CD14-positive monocyte (primary cell): ENCODE measurements at places on chromosomes 16 and 17.

DNA sequence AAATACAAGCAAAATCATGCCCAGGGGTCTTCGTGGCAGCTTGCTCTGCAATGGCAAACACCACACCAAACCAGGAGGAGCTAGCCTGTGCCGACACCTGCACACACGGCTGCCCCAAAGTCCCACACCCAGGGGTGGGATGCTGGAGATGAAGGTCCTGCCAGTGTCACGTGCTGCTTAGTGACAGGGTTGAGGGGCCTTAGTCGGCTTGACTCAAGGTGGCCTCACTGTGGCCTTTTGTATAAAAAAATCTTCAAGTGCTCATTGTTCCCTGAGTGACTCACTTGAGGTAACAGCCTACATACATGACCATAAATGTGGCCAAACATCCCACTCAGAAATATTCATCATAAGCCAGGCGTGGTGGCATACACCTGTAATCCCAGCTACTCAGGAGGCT lies 7.3 kb downstream of the TRIM65 start:
- no peak for DNase-seq

DNA sequence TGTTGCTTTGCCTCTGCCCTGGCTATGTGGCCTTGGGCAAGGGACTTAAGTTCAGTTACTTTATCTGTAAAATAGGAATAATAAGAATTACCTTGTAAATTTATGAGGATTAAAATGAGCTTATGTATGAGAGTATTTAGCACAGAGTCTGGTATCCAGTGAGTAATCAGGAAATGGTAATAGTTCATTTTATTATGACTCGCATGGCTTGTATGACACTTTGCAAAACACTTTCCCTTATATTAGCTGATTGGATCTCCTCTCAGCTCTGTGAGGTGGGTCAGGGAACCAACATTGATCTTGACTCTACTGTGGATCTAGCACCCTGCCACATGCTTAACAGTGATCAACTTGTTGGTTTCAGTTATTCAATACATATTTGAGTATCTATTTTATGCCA lies 8.3 kb upstream of the CDH3 start:
- no peak for DNase-seq

GRCh38 chr17:48231995-48232959 lies 124.7 kb downstream of the SNX11 start:
- DNase-seq, result no peak

DNA sequence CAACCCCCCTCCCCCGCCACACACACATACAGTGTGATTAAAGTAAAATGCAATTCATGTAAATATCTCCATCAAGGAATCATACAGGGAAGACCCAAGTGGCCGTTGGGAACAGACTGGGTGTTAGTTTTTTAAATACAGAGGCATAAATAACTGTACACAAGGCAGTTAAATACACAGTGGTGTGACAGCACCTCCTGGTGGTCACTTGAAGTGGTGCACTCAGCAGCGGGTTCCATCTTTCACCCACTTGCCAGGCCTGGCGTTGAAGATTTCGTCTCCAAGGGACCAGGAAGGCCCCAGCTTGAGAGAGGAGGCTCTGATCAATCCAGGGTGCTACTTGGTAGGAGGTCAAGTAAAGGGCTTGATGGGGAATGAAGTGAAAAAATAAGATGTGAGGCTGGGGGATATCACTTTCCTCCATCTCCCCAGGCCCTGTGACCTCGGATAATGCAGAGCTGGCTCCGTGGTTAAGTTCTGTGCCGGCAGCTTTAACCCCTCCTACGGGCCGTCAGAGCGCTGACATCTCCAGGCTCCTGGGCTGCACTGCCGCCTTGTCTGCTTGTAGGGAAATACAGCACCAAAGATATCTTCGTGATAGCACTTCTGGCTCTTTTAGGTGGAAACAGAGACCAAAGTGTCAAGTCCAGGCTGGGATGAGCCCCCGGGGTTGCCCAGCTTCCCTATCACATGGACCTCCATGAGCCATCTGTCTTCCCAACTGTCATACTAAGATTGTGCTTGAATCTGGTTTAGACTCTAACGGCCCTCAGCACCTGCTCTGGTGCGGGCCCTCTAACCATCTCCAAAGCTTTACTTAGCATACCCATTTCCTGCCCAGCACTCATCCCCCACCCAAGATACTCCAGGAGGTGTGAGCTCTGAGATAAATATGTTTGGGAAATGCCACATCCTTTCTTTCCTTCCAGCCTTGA lies 20.7 kb downstream of the LGALS9 start:
- peak; percentile 25 for DNase-seq

- no peak for DNase-seq
Observed at GRCh38 chr16:473046-474043, 47.9 kb downstream of the RAB11FIP3 start.

GRCh38 chr16:12613131-12613991 lies 190.3 kb downstream of the CPPED1 start:
- DNase-seq, result no peak

- no peak for DNase-seq
Observed at GRCh38 chr17:35713069-35713728, 18.2 kb upstream of the RASL10B start.

DNA sequence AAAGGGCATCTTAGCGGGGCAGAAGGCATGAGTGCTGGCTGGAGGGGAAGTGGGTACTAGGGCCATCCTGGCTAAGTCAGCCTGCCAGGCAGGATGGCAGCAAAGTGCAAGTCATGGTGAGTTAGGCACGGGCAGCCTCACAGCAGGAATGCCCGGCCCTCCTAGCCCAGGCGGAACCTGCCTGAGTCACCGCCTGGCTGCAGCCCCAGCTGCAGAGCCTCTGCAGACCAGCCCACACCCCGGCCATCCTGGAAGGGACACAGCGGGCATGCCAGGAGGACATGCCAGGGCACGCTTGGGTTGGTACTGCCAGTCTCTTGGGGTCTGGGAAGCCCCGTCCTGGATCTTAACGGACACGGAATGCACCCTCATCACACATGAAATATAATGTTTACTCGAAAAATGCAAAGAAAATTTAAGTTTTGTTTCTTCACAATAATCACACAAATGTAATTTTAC lies 5.0 kb upstream of the ALDH3A1 start:
- peak; percentile 85 for DNase-seq

DNA sequence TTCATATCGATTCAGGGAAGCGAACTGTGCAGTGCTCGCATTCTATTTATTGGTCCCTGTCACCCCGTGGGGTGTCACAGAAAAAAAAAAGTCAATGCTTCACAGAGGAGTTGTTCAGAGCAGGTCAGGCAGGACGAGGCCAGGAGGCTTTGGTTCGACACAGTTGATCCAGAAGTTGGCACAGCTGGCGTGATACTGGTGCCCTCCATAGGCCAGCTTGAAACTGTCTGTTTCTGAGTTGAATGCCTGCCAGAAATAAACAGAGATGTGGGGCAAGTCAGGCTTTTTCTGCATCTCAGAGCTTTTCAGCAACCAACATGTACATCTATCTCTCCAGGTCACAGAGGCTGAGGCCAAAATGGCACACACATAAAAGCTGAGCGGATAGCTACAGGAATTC lies 29.1 kb downstream of the DUSP14 start:
- DNase-seq, result no peak

GRCh38 chr17:22266231-22266630 lies 573.9 kb downstream of the KCNJ18 start:
- DNase-seq, result no peak

DNA sequence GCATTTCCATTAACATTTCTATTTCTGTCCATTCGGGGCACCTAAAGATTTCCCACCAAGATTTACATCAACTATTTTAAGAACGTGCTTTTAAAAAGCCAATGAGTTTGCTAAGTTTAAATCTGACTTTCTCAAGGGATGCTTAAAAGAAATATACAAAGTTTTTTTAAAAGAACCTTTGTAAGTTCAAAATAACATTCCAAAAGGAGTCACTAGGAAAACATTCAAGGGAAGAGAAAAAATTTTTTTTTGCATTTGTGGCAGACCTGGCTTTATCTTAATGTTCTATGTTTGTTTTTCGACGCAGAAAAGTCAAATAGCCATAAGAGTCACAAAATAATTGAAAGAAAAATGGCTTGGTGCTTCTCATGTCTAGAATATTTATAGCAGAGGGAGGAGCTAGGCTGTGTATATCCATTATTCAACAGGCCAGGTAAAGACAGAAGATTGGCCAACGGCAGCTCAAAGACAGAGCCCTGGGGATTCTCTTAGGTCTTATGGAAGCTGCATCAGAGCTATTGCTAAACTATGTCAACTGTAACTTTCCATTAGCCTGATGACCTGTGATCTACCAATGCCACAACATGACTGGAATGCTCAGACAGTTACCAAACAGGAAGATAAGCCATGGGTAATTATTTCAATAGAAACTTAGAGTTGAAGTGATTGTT lies 37.8 kb upstream of the MYOCD start:
- no peak for DNase-seq

DNA sequence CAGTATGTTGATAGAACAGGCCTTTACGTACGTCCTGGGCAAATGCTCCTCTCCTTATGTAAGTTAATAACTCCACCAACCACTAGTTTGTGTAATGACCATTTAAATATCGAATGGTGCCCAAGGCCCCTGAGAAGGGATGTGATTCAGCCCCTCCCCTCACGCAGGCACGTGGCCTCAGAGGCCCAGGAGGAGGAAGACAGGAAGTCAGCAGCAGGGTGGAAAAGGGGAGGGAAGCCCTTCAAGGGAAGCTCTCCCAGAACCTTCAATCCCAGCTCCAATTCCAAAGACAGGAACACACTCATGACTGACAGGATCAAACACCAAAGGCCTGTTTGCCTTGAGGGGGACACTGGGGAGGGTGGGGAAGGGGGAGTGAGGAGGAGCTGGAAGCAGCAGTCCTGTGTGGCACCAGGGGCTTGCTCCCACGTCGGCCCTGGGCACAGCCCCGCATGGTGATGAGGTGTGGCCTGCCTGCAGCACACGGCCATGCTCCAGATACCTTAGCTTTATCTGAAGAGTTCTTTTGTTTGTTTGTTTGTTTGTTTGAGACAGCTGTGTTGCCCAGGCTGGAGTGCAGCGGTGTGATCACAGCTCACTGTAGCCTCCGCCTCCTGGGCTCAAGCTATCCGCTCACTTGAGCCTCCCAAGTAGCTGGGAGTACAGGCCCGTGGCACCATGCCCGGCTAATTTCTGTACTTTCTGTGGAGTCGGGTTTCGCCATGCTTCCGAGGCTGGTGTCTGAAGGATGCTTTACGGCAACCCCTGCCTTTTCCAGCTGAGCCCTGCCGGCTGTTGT lies 105.0 kb downstream of the ZNF778 start:
- DNase-seq, result no peak

GRCh38 chr17:2172077-2172851 lies 117.4 kb downstream of the HIC1 start:
- no peak for DNase-seq

DNA sequence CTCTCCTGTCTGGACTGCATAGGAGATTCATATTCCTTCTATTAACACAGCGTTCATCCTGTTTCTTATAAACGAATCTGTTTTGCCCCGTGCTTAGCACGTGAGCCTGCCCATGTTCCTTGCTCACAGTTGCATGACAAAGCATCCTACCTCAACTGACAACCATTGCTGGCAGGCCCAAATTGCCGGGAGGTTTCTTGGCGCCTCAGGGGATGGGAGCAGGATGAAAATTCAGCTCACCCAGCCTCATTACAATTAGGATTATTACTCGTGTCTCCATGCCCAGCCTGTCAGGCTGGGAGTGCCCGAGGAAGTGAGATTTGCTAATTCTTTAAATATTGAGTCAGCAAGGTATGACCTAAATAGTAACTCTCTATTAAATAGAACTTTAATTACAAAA lies 36.7 kb upstream of the HELZ start:
- no peak for DNase-seq

- peak; percentile 72 for DNase-seq
Observed at GRCh38 chr16:70395345-70395901, 43.5 kb downstream of the ST3GAL2 start.

DNA sequence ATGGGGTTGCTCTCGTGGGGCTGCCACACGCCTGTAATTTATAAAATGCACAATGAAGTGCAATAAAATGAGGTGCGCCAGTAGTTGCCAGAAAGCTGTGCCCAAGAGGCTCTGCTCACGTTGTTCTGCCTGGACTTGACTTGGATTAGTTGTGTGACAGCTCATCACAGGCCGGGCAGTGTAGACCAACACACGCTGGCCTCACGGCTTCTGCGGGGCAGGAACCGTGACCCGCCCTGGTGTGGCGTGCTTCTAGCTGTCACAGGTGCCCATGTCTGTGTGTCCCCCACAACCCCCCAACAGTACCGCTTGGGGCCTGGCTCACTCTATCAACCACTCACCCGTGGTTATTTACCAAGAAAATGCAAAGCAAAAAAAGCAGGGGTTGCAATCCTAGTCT lies 112.2 kb upstream of the ZNF750 start:
- no peak for DNase-seq

DNA sequence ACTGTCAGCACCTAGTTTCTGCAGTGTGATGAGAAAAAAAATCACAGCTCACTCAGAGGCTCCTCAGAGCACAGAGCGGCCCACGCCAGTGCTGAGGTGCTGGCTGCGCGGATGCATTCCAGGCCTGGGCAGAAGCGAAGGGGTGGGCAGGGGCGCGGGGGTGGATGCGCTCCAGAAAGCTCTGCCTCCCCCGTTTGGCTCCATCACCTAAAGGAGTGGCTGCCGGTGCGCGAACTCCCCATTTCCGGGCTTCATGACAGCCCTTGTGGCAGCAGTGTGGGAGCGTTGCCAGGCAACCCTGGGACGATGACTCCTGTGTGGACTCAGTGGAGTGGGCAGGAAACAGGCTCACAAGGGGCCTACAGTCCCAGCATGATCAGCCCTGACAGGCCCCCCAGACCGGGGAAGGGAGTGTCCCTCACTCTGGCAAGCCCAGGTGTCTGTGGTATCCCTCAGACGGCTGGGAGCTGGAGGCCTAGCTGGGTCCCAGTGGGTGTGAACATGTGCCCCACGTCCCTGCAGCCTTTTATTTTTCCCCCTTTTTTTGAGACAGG lies 32.8 kb upstream of the NUDT16L1 start:
- DNase-seq, result no peak

DNA sequence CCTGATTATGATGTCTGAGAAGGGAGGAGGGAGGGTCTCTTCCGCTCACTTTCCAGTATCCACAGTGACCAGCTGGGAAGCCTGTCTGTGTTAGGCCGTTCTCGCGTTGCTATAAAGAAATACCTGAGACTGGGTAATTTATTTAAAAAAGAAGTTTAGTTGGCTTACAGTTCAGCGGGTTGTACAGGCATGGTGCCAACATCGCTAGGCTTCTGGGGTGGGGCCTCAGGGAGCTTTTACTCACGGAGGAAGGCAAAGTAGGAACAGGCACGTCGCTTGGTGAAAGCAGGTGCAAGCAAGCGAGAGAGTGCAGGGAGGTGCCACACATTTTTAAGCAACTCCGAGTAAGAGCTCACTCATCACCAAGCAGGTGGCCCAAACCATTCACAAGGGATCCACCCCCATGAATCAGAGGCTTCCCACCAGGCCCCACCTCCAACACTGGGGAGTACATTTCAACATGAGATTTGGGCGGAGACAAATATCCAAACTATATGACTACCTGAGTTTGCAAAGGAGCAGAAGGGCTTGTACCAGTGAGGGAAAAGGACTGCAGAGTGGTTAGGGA lies 137.5 kb downstream of the CCDC182 start:
- no peak for DNase-seq

GRCh38 chr16:73384506-73385089 lies 336.7 kb upstream of the ZFHX3 start:
- DNase-seq, result no peak

DNA sequence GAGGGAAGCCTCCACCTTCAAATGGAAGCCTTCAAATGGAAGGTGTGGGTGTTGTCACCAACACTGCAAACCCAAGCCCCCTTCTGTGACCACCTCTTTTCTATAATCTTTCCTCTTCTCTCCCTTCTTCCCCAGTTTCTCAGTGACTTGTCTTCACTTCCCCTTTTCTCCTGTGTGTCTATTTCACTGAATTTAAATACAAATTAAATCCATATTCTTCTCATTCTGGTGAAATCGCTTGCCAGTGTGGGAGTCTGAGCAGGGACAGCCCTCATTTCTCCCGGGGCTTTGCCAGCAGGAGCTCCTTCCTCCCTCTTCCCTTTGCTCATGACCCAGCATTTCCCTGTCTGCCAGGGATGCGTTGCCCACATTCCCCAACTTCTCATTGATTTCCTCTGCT lies 6.4 kb upstream of the ITGAX start:
- peak; percentile 46 for DNase-seq
